Germinal center (tissue), 1 donor: ENCODE measurements at places on chromosomes 12 and 14.

DNA sequence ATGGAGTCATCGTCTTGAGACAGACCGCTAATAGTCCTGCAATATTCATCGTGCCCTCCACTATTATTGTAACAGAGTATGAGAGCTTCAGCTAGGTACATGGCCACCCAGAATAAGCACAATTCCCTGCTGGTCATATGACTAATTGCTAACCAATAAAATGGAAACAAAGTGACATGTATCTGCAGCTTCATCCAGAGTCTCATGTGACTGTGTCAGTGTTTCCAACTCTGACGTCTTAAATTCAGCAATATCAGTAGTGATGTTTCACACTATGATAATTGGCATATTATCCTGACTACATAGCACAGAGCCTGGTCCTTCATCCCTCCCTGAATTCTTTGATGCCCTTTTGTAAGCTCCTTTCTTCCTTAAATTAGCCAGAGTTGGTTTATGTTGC, 167.4 kb downstream of the RPS29 start:
- no peak for DNase-seq

DNA sequence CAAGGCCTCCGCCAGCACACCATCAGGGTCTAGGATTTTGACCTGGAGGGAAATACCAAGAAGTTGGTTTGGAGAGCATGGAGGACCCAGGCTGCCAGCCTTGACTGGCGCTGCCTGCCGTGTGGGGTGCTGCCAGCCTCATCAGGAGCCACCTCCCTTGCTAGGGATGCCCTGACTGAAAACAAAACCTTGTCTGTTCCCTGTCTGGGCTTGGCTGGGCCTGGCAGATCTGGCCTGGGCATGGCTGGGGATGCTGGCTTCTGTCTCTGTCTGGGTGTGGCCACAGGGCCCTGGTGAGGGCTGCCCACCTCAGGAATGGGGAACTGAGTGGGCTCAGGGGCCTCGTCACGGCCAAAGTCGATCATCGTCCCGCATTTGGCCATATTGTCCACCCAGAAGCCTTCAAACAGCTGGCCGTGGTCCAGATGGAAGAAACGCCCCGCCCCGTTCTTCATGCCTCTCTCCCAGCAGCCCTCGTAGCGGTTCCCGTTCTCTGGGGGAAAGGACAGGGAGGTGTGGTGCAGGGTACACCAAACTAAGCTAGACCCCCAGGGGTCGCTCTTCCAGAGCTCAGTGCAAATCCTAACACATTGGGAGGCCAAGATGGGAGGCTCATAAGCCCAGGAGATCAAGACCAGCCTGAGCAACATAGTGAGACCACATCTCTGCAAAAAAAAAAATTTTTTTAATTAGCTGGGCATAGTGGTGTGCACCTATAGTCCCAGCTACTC, 16.5 kb downstream of the MORN3 start:
- no peak for DNase-seq

DNA sequence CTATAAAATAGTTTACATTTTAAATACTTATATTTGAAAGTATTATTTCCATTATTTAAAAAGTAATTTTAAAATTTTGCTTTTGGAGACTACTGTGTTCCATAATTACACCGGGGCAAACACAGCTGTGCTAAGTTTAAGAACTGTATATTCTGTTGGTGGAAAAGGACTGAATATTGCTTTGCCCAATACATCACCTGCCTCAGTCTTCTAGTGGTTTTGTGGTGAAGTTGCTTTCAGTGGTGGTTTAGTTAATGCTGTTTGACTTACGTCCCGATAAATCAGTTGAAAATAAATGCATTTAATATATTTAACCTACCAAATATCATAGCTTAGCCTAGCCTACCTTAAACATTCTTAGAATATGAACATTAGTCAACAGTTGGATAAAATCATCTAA, 23.4 kb downstream of the FBXO34 start:
- no peak for DNase-seq

DNA sequence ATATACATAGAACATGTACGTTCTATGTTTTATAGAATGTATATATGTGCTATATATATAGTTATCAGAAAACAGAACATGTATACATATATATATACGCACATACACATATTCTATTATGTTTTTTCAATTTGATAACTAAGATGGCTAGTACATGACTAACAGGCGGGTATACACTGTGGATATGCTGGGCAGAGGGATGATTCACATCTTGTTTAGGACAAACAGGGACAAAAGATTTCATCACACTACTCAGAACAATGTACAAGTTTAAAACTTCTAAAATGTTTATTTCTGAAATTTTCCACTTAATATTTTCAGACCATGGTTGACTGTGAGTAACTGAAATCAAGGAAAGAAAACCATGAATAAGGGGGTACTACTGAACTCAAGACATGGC, 17.4 kb downstream of the TIMELESS start:
- DNase-seq: no peak

DNA sequence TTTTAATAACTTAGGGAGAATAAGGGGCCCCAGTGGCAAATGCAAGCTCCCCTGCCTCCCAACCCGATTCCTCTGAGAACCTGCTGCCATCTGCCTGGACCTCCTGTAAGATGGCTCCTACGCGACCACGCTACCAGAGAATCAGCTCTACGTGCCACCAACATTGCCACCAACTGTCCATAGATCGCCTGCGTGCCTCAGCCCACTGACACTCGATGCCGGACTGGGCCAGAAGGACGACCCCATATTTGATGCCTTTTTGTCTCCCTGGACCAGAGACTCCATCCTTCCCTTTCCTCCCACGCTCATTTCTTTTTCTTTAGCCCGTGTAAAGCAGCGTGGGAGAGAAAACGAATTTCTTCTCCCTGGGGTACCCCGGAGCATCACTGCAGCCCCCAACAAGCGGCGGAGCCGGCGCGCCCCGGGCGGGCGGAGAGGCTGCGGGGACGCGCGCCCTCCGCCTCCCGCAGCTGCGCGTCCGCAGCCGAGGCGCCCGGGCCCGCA, 565 bp upstream of the KLHL42 start:
- DNase-seq: peak; percentile 22

DNA sequence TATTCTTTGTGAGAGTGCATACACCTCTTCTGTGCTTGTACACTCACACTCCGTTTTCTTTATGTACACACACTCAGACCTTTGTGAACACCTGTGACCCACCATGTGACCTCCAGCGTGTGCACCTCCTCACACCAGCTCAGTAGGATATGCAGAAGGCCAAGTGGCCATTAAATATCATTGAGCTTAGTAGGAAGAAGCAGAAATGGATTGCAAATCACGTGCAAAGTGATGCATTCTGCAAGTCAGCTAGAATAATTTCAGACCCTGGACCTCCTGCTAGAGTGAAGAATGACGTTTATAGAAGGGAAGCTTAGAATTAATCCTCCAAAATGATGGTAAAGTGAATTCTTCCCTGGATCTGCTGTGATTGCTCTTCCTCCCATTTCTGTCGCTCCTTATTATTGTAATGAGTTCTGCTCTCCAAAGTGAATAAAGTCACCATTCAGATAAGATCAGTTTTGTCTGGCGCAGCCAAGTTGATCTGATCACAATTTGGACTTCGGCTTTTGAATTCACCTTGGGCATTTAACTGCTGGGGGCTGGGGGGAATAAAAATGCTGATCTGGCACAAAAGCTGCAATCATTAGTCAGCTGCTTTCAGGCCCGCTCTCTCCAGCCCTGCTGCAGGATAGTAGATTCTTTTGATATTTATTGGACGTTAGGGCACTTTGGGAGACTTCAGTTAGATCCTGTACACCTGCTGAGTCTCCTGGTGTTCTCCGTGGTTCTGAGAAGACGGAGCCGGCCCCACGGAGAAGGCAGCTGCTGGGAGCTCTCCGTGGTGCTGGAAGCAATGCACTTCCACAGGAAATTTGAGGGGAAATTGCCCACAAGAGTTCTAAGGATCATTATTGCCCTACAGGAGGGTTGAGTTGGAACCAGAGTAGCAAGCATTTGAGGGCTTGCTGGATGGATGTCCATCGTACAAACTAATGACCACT, 12.4 kb upstream of the NRXN3 start:
- DNase-seq: no peak

DNA sequence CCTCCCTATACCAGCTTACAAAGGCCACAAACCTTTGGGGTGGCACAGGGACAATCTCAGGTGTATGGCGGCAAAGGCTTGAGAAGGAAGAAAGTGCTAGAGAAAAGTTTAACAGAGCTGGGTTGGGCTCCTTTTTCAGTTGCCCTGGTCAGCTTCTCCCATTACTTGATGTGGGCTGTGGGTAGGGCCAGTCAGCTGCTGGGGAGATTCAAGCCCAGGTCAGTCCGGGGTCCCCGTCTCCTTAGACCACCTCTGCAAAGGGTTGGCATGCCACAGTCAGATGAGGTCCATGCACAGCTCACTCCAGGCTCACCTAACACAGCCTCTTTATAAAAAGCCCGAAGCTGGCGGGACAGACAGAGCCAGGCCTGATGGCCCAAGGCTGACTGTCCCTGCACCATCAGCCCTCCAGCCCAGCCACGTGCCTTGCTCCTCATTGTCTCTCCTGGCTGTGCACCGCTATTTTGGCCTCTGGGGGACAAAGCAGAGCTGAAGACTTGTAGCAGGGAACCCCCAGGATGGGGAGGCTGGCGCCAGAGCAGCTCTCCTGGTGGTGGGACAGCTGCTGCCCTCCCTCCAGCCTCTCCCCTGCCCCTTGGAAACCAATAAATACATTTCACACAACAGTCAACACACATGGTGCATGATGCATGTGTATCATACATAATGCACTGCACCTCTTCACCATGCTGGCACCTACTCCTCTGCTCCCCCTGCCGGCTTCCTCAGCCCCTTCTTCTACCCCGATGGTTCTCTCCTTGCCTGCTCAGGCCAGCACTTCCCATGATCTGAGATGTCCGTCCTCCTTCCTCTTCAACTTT, 61.7 kb upstream of the DDX11 start:
- no peak for DNase-seq

DNA sequence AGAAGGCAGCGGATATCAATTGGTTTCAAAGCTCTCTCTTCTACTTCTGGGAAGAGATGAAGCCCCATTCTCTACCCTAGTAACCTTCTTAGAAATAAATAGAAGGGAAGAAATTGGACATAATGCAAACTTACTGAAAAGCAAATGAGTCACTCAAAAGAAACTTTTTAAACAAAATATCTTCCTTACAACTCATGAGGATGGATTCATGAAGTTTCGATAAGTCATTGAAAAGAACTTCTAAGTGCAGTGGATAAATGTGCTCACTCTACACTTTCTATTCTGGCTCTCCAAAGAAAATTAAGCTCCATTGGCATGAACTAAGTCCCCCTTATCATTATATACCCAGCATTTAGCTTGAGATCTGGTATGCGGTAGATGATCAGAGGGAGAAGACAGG, 899.5 kb downstream of the RPS29 start:
- no peak for DNase-seq

DNA sequence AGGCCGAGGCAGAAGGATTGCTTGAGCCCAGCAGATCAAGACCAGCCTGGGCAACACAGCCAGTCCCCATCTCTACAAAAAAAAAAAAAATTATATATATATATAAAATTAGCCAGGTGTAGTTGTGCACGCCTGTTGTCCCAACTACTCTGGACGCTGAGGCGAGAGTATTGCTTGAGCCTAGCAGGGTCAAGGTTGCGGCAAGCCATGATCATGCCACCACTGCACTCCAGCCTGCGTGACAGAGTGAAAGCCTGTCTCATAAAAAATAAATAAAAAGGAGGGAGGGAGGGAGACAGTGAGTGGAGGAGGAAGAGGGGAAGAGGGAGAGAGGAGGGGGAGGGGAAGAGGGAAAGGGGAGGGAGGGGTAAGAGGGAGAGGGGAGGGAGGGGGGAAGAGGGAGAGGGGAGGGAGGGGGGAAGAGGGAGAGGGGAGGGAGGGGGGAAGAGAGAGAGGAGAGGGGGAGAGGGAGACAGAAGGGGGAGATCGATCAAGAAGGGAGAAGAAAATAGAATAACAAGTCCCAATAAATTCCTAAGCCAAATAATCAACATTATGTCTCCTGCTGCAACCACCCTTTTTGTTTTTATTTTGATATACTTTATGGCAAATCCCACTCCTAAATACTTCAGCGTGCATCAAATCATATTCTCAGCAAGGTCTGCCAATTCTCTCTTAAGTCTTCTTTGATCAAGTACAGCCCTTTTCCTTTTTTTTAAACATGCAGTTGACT, 163.9 kb downstream of the MED13L start:
- DNase-seq: no peak

- no peak for DNase-seq
Measured at GRCh38 chr14:79661752-79662151, 549.6 kb downstream of the DIO2 start.

- DNase-seq: no peak
Measured at GRCh38 chr12:15214851-15215601, 6.2 kb downstream of the RERG start.

- DNase-seq: no peak
Measured at GRCh38 chr14:52700701-52701172, 5.4 kb upstream of the ERO1A start.

DNA sequence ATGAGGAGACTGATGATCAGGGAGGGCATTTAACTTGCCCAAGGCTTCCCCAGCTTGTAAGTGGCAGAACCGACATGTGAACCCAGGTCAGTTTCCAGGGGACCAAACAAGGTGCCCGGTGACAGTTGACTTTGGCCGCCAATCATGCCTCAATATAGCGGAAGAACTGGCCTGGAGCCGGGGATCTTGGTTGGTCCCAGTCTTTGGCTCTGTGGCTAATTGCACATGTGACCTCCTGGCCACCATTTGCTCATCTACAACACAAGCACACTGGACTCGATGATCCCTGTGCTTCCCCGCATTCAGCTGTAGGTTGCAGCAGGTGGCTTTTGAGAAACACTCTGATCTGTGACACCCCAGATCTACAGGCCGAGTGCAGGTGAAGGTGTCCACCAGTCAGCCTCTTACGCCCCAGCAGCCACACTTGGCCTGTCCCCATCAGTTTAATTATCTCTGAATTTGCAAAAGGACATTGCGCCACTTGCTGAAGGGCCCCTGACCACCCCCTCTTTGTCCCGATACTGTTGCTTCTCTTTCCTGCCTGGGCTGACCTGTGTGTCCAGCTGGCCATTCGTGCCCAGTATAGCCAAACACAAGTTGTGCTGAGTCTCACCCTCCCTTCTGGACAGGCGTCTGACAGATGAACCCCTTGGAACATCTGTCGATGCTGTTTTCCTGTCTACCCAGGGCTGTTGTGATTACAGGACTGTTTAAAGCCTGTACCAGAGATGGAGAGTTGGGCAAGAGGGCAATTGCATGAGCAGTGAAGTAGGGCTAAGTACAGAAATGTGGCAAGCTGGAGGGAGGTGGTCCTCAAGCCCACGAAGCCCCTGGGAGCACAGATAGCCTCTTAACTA, 14.1 kb downstream of the ACACB start:
- DNase-seq: no peak

DNA sequence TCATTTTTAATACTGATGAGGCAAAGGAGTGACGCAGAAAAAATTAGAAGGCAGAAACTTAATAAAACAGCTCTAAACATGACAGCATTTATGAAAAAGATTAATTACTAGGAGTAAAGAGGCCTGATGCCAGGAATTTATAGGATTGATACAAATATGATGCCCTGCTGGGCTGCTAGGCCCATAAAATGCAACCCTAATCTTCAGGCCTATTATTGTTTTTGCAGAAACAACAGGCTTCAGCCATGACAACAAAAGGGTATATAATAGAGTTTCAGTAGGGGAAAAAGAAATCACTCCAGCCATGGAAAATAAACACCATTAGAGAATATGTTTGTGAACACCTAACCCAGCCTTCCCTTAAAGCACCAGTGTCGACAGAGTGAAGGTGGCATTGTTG, 50.6 kb downstream of the OTX2 start:
- no peak for DNase-seq
